ENCODE measurements at places on chromosomes 6 and 20.

- no peak for DNase-seq
Measured at GRCh38 chr20:47392721-47393073, 36.2 kb upstream of the ZMYND8 start.

GRCh38 chr6:135858931-135859330 lies 7.4 kb downstream of the PDE7B start:
- no peak for DNase-seq

GRCh38 chr6:56766806-56767178 lies 124.1 kb upstream of the DST start:
- no peak for DNase-seq

DNA sequence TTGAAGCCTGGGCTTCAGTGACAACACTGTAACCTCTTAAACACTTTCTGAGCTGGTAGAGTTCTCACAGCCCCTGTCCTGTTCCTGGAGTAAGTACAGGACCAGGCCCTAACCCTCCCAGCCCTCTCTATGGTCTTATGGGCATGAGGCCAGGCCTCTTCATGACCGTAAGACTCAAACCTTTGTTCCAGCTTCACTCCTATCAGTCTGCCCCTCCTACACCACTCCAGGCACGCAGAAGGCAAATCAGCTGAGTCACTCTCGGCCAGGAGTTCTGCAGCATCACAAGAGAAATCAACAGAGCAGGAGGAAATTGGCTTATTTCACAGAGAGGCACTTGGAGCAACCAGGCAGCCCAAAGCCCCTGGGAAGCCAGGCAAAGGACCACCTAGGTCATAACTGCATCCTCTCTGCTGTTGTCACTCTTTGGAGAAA lies 25.3 kb upstream of the CHD6 start:
- peak; percentile 47 for DNase-seq

- DNase-seq = no peak
Measured at GRCh38 chr20:56843386-56843785, 214.3 kb downstream of the TFAP2C start.
